Heart left ventricle (tissue), 16 donors: ENCODE measurements at places on chromosomes 7 and 10. TPM values are rescaled to one million over a fixed set of nuclear protein-coding genes. Genes with fewer than 3 reads are reported as not detected.

DNA sequence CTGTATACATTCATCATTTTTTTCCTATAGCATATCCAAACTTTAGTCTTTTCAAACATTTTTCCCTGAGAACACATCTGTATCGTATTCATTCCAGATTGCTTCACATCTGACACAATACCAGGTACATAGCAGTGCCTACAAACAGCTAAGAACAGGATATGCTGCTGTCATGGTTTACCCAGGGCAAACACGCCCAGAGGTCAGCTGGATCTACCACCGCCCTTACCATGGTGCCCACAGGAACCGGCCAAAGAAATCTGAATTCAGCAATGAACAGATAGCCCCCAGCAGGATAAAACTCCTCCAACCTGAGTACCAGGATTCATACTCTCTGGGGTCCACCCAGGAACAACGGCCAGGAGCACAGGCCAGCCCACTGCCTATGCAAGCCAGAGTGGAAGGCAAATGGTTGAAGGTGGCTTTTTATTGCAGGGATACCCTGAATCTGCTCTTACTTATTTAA is 43.0 kb downstream of the TNS3 start:
- no peak for DNase-seq

- DNase-seq, result peak; percentile 90
Measured at GRCh38 chr10:11242443-11243387, 225.0 kb downstream of the CELF2 start.

GRCh38 chr10:73732931-73733623 is 11.1 kb upstream of the SEC24C start:
- no peak for DNase-seq

DNA sequence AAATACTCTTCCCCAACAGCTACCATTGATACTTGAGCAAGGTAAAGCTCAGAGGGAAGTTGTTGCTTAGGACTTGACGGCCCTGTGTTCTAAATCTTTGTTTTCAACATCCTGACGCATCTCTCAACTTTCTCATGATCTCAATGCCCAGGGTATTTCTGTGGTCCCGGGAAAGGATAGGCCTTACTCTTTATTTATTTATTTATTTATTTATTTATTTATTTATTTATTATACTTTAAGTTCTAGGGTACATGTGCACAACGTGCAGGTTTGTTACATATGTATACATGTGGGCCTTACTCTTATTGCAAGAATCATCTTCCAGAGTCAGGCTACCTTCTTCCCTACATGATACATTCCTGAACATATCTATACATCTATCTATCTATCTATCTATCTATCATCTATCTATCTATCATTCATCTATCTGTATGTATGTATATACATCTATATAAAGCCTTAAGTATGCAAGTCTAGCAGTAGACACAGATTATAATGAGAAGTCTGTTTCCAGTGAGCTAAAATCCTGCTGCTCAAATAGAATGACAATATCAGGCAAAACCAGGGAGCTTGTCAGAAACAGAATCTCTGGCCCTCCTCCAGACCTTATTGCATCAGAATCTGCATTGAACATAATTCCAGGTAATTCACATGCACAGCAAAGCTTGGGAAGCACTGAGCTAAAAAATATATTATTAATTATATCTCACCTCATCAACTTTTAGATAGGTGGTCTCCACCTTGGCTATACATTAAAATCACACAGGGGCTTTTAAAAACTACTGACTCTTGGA is 12.2 kb upstream of the CPA5 start:
- no peak for DNase-seq

The TAS2R4 gene
- 0.12 TPM for total RNA-seq

The ABCA13 gene
- total RNA-seq, result 0.29 TPM

The ZNF488 gene
- total RNA-seq, result not detected

The VIPR2 gene
- 20.5 TPM for total RNA-seq
